CD4-positive, alpha-beta T cell treated with Interleukin-4 for 1 hour (primary cell): ENCODE measurements at places on chromosomes 1 and 21.

- DNase-seq, result no peak
Measured at GRCh38 chr21:30408782-30409494, 13.1 kb downstream of the KRTAP13-1 start.

DNA sequence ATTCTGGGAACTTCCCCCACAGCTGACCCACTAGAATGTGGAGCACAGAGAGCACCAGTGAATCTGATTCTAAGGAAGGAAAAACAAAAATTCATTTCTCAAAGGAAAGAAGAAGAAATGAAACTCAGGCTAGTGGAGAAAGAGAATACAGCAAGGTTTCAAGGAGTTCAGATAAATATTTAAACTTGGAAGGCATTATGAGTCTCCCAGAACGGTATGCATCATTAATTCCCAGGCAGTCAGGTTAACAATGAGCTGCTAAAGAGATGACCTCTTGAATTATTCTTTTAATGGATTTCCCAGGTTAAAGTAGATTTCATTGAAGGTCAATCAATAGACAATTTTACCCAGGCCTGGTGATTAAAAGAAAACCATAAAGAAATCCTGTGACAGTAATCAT, 103.6 kb upstream of the KAZN start:
- DNase-seq, result no peak

DNA sequence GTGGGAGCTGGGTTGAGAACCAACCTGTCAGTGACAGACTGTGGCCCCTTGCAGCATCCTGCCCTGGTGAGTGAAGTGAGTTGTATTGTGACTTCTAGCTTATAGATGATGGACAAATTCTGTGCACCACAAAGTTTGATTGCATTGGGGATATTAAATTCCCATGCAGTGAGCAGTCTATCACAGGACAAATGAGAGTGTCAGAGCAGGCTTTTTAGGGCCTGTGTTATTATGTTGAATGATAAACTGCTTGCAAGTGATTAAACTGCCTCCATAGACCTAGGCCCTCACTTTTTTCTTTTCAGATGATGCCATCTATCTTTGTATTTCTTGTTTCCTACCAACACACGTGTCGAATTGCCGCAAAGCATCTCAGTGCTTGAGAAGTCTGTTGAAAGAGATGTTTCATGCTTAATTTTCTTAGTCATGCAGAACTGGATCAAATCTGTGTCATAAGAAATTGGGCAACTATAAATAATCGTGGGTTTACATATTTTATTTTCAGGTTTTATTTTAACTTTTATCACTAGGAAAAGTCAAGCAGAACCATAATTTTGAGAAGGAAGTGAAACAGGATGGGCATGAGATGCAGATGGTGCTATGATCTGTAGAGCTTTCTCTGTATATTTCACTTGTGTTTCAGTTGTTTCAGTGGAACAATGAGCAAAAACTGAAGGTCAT, 199.2 kb downstream of the S1PR1 start:
- DNase-seq, result no peak

DNA sequence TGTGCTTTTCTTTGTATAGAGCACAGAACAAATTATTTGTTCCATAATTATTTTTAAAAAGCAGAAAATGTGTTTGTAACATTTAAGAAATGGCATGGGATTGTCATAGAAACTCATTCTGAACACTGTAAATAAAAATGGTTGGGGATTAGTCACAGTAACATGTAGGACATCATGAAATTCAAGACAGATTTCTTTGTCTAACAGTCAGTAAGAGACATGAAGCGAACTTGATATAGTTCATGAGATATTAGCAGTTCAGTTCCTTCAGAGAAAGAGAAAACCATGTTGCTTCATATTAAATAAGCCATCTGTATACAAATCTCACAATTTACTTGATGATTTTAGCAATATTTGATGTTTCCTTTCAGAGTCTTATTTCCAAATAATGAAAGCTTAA, 19.7 kb downstream of the NFIA start:
- no peak for DNase-seq

- no peak for DNase-seq
Measured at GRCh38 chr1:235286667-235287066, 41.3 kb downstream of the ARID4B start.

DNA sequence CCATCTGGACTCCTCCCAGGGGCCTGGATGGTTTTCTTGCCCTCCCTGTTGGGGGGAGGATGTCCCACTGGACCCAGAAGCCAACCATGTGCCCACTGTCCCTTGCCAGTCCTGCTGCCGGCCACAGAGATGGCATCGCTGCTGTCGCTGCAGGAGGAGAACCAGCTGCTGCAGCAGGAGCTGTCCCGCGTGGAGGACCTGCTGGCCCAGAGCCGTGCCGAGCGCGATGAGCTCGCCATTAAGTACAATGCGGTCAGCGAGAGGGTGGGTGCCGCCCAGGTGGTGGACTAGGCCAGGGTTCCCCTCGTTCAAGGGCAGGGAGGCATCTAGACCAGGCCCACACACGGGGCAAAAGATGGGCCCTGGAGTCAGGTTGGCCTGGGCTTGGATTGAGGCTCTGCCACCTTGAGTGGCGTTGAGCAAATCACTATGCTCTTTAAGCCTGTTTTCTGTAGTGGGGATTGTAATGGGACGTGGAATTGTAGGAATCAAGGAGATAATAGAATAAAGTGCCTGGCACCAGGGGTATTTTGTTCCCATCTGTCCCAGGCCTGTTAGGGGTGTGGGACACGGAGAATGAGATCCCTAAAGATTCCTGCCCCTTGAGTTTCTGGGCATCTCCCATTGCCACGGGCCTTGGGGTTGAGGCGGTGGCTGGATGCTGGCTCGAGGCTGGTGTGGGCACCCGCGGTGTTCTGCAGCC, 2.6 kb downstream of the CROCC start:
- DNase-seq, result no peak

GRCh38 chr1:28104866-28105467, 16.6 kb upstream of the EYA3 start:
- DNase-seq, result no peak

GRCh38 chr1:183070923-183071618, 47.9 kb downstream of the LAMC1 start:
- no peak for DNase-seq

DNA sequence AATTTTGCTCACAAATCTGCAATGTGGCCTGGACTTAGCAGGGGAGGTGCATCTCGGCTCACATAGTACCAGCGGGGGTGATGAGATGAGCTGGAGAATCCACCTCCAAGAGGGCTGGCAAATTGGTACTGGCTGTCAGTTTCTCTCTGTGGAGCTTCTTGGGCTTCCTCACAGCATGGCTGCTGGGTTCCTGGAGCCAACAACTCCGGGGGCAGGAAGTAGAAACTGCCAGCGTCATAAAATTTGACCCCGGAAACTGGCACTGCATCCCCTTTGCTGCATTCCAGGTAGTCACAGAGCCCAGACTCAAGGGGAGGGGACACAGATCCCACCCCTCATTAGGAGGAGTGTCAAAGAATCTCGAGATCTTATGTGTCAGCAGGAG, 17.0 kb upstream of the TNFRSF1B start:
- DNase-seq, result no peak

- no peak for DNase-seq
Measured at GRCh38 chr1:213041443-213041842, 9.6 kb upstream of the RPS6KC1 start.

GRCh38 chr1:71339238-71339637, 258.4 kb upstream of the ZRANB2 start:
- no peak for DNase-seq

- no peak for DNase-seq
Measured at GRCh38 chr1:154181944-154182343, 10.0 kb downstream of the TPM3 start.

- peak; percentile 44 for DNase-seq
Measured at GRCh38 chr1:74733604-74734484, 892 bp downstream of the TYW3 start.

DNA sequence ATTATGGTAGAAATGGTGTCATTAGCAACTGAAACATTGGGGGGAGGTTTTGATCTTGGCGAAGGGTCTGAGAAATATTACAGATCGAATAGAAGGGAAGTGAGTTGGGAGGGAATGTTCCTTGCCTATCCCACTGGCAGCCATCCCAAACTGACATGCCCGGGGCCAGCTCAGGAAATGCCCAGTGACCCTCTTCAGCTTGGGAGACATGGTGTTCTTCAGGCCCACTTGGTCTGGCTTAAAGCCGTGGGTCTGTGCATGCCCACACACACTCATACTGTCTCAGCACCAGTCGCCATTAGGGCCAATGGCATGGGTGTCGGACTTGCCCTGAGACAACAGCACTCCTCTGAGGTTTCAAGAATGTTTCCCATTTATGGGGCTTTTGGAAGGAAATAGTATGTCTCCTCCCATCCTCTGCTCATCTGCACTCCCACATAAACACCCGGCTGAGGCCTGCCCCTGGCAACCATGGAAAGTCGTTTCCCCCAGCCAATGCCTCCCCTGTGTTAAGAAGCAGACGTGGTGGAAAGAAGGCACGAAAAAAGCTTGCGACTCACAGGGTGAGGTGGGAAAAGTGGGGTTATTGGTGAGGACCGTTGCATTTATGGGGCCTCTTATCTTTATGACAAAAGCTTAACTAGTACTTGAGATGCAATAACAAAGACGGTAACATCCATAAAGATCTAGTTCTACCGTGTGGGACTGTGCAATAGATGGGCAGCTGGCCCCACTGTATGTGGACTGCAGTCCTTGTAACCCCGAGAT, 2.0 kb downstream of the RNF186 start:
- no peak for DNase-seq

- DNase-seq, result no peak
Measured at GRCh38 chr1:155184835-155185782, 11.5 kb downstream of the TRIM46 start.

DNA sequence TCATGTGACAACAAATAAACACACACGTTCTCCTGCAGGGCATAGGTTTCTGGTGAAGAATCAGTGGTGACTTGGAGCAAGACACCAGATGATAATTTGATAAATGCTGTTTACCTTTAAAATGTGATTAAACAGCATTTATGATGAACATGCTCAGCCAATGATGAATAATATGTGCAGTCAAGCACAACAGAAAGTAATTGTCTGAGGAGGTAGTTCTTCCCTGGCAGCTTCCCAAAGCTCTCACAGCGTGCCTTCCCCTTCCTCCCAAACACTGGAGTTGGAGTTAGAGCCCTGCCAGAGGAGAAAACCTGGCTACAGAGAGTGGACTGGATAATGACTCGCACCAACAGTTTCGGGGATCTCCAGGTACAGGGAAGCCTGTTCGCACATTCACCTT, 463.5 kb downstream of the SMYD3 start:
- DNase-seq, result no peak
